AG09309 (cell line): ENCODE measurements at places on chromosomes 3 and 15.

GRCh38 chr15:57925650-57926049 lies 139.9 kb downstream of the ALDH1A2 start:
- DNase-seq = no peak

- no peak for DNase-seq
Observed at GRCh38 chr3:118900737-118901525, 133.7 kb downstream of the IGSF11 start.

DNA sequence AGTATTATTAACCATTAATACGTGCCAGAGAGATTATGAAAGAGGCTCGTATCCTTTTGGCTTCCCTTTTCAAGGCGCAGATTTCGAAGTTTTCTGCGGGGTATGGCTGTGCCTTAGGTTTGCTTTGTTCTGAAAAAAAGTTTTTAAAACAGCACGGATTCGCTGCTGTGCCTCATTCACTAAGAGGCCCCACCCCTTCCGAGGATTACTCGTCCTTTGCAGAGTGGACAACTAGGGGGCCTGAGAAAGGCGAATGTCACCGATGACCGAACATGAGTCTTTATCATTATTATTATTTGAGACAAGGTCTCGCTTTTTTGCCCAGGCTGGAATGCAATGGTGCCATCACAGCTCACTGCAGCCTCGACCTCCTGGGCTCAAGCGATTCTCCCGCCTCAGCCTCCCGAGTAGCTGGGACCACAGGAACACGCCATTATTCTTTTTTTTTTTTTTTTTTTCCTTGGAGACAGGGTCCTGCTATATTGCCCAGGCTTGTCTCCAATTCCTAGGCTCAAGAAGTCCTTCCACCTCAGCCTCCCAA lies 684 bp upstream of the RPS27L start:
- DNase-seq = peak; percentile 48

DNA sequence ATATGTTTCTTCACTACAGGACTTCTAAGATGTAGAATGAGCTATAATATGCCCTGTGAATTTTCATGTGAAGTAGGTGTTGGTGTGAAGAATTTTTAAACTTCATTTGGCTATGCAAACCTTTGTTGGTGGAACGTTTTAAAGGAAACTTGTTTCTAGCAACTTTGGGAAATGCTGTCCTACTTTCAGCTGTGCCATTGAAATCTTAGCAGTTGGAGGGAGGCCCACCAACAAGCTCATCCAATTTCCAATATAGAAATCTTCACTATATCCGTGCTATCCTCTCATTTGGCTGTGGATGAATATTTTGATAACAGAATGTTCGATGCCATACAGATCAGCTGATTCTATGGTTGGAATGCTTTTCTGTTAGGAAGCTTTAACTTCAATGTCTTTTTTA lies 51.3 kb downstream of the GRM7 start:
- DNase-seq = no peak

DNA sequence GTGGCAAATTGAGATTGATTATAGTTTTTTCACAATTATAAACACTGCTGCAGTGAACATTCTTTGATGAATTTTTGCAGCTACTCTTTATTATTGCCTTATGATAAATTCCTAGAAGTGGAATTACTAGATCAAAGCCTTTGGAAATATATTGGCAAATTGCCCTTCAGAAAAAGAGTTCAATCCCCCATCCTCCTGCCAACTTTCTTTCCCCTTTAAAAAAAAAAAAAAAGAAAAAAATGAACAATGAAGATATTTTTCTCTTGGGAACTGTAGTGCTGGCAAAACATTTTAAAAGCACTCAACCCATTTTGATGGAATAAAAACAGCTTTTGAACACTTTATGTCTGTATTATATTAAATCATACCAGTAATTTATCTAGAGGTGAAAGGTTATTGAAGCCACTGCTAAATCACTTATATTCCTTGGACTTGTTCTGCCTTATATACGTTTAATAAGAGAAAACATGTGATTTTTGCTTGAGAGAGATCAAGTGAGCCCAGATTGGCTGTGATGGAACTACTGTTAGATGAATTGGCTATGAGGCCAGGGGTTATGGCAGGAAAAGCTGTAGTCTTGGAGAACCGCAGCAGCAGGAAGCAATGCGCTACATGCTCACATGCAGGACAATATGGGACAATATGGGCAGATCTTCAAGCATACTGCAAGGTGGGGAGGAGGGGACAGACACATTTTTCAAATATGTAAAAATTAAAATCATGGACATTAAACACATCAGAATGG lies 212.8 kb upstream of the C2CD4B start:
- DNase-seq = no peak

- DNase-seq = no peak
Observed at GRCh38 chr15:71678605-71679004, 131.7 kb upstream of the NR2E3 start.

DNA sequence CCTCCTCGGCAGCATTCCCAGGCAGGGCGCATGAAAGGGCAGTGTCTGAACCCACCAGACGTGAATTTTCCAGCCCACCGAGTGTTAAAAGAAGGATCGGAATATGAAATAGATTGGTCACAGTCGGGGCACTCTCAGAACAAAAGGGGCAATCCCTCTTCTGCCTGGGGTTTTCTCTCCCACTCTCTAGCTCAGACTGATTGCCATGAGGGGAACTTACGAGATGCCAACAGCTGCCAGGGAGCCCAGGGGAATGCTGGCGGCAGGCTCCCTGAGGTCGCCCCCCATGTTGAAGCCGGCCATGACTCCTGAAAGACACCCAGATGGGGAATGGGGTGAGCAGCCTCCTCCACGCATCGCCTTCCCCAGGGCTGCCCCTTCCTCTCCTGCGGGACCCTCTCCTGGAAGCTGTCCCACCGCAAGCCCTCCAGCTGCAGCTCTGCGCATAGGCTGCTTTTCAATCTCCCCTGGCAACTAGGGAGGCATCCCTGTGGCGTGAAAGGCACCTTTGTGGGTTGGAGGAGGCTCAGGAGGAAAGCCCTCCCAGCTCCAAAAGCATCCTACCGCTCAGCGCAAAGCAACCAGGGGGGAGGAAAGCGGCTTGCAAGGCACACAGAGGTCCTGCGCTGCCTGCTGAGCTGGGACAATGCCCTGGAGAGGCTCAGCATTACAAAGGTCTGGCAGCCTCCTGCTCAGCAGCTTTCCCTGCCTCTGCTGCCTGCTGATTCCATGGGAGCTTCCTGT lies 64.8 kb upstream of the HEG1 start:
- no peak for DNase-seq

DNA sequence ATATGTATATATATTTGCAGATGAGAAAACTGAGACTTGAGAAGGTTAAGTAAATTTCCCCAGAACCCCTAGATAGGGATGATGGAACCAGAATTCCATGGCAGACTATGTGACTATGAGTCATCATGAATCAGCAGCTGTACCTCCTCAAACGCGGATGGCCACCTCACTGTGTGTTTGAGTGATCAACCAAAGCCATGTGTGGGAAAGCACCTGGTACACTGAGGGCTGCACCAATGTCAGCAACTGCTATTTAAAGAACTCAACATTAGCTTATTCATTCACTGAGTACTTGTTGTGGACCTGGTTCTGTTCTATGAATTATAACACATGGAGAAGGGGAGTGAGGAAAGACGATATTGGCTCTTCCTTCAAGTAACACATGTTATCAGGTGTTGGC lies 377.0 kb downstream of the GAP43 start:
- peak; percentile 76 for DNase-seq

DNA sequence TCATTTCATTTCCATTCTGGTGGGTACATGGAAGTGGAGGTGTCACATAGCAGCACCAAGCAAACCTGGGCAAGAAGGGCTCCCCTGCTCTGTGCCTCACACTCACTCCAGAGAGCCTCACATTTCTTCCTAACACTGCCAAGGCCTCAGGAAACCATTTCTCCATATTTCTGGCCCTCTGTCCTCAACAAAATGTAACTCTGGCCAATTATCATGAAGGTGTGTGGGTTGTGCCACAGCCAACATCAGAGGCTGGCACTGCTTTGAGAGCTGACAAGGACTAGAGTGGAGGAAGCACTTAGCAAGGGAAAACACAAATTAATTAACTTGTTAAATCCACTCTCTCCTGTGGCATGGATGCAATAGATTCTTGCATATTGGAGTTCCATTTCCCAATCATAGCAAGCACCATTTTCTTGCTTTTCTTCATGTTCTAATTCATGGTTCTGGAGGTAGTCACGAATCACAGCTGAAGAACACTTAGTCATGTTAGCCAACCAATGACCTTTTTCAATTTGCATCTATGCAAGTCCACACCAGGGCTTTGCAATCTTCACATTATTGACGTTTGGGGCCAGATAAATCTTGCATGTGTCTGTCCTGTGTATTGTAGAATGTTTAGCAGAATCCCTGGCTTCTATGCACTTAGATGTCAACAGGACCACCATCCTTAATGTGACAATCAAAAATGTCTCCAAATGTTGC lies 241.1 kb downstream of the PLCL2 start:
- no peak for DNase-seq

DNA sequence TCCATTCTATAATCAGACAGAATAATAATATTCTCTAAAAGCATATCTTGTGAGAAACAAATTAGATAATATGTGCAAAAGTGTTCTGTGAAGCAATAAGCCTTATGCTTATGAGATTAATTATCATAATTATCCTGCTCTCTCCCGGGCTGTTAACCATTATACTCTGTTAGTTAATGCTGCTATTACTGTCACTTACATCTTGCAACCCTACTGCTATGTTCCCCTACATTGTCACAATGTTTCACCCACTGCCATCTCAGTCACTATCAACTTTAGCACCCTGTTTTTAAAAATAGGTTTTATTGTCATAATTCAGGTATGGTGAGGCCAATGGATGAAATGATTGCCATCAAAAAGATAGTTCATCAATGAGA lies 15.2 kb upstream of the KLHL24 start:
- DNase-seq = no peak

GRCh38 chr3:79200456-79200855 lies 567.3 kb downstream of the ROBO1 start:
- no peak for DNase-seq
